ENCODE measurements at places on chromosomes 5 and 9. TPM values are rescaled to one million over a fixed set of nuclear protein-coding genes. Genes with fewer than 3 reads are reported as not detected.

GPRIN1 gene
- polyA plus RNA-seq, result 0.59 TPM

KIF4B gene
- not detected for polyA plus RNA-seq

SPOCK1 gene
- 39.4 TPM for polyA plus RNA-seq

CER1 gene
- not detected for polyA plus RNA-seq

WWC1 gene
- 2.8 TPM for polyA plus RNA-seq

PTGES2 gene
- polyA plus RNA-seq, result 36.1 TPM

GRM6 gene
- not detected for polyA plus RNA-seq

CFAP157 gene
- polyA plus RNA-seq, result 0.11 TPM

ARID3C gene
- not detected for polyA plus RNA-seq

LMX1B gene
- 0.90 TPM for polyA plus RNA-seq
